Stimulated activated CD4-positive, alpha-beta T cell treated with anti-CD3 and anti-CD28 coated beads, Interleukin-4, amount 100 ng/mL, for 48 hours (primary cell): ENCODE measurements at places on chromosomes 3 and 15.

- DNase-seq, result no peak
Observed at GRCh38 chr3:21954709-21955108, 203.7 kb upstream of the ZNF385D start.

DNA sequence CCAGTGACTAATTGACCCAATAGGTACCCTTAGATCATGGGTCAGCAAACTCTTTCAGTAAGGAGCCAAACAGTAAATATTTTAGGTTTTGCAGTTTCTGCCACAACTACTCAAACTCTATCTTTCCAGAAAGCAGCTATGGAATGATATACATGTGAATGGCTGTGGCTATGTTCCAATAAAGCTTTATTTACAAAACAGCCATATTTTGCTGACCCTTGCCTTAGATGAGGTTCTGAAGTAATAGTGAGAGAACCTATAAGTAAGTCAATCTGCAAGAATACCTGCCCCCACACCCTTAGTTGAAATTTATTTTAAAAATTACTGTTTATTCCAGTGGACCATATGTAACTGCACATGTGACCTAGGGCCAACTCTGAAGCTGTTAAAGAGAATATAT is 134.0 kb downstream of the CMSS1 start:
- no peak for DNase-seq

- no peak for DNase-seq
Observed at GRCh38 chr3:182397164-182397563, 396.1 kb upstream of the ATP11B start.

GRCh38 chr3:86887876-86888275 is 103.1 kb downstream of the VGLL3 start:
- no peak for DNase-seq

DNA sequence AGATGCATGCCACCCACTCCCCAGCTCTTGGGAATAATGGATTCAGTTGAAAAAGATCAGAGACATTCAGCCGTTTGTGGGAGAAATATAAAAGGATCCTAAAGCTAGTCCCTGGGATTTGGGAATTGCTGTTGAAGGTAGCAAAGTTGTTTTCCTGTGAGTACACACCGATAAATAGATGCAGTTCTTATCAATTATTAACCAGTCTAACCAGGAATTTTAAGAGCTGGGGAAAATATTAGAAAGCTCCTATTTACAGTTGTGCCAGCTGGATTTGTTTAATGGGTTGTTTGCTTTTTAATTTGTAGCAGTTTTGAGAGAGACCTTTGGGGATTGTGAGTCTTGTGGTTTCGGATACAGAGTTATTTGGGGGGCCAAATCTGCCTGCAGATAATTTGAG is 44.2 kb upstream of the SKOR1 start:
- no peak for DNase-seq

- DNase-seq, result no peak
Observed at GRCh38 chr3:29525254-29525881, 244.5 kb downstream of the RBMS3 start.

- DNase-seq, result no peak
Observed at GRCh38 chr3:27723815-27724458, 1.8 kb upstream of the EOMES start.
